ENCODE measurements at places on chromosomes 11 and 22. TPM values are rescaled to one million over a fixed set of nuclear protein-coding genes. Genes with fewer than 3 reads are reported as not detected.
A peak's percentile ranks its signal among the peaks of the same experiment; 100 is the strongest.

NXPE4 gene
- not detected for total RNA-seq

ALX4 gene
- not detected for total RNA-seq

FLRT1 gene
- total RNA-seq = not detected

DTX4 gene
- total RNA-seq = 51.7 TPM

RAB39A gene
- total RNA-seq = 3.1 TPM

RAB38 gene
- total RNA-seq = 10.9 TPM

CNIH2 gene
- 0.89 TPM for total RNA-seq

KCNJ1 gene
- 0.18 TPM for total RNA-seq

POU2AF2 gene
- not detected for total RNA-seq

FGF4 gene
- not detected for total RNA-seq

PGA4 gene
- total RNA-seq = 0.83 TPM

PRR33 gene
- not detected for total RNA-seq

KDELR3 gene
- 8.3 TPM for total RNA-seq

MAJIN gene
- total RNA-seq = not detected

C11orf52 gene
- 14.6 TPM for total RNA-seq

FOSL1 gene
- total RNA-seq = 2.2 TPM

OR51E1 gene
- total RNA-seq = not detected

SLC25A1 gene
- total RNA-seq = 50.3 TPM

DNA sequence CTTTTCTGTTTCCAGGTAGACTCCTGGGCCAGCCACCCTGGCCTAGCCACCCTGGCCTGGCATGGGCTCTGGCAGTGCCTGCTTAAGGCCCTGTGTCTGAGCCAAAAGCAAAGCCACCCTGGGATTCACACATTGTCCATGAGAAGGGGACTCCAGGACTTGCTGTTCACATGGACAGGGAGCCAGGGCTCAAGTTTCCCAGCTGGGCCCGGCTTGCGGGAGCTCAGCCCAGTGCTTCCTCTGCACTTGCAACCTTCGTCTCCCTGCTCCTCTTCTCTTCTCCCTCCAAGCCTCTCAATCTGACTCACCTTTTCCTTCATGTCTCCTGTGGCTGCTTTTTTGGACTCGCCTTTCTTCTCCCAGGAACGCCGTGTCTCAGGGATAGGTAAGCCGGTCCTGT lies 130.3 kb downstream of the MICAL2 start:
- no peak for DNase-seq

DNA sequence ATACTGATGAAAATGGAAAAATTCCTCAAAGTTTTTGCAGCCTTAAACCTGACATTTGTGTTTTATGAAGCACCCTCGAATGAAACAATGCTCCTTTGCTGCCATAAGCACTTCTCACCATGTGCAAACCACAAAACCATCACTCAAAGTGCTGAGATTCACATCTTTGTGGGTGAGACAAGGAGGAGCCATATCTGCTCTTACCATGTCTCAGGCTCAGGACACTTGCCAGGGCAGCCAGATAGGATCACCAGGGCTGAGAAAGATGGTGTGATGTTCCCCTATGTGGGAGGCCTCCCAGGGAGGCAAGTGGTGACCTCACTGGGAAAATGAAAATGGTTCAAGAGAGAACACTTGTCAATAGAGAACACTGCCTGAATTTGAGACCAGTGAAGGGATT lies 120.4 kb downstream of the CCDC34 start:
- DNase-seq = no peak

GRCh38 chr11:10785146-10785474 lies 23.6 kb downstream of the EIF4G2 start:
- no peak for DNase-seq

DNA sequence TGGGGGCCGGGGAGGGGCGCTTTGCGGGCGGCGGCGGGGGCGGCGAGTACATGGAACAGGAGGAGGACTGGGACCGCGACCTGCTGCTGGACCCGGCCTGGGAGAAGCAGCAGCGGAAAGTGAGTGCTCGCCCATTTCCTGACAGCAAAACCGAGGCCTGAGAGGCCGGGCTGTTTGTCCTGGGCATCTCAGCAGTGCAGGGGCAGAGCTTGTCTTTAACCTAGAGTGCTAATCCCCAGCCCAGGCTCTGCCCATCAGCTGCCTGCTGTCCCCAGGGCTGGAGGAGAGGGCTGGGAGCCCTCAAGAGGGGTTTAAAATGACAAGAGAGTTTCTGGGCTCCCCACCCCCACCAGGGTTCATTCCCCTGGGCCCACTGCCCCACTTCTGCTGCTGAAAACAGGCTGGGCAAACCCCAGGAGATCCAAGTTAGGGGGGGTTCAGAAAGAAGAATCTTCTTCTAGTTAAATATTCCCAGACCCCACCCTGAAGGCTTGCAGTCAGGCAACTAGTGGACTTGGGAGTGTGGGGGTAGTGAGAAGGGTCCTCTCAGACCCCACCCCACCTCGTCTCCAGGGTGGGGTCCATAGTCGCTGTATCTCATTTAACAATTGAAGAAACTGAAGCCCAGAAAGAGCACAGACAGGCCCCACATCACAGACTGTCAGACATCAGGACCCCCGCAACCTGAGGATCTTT lies 411 bp downstream of the ACTN3 start:
- no peak for DNase-seq

DNA sequence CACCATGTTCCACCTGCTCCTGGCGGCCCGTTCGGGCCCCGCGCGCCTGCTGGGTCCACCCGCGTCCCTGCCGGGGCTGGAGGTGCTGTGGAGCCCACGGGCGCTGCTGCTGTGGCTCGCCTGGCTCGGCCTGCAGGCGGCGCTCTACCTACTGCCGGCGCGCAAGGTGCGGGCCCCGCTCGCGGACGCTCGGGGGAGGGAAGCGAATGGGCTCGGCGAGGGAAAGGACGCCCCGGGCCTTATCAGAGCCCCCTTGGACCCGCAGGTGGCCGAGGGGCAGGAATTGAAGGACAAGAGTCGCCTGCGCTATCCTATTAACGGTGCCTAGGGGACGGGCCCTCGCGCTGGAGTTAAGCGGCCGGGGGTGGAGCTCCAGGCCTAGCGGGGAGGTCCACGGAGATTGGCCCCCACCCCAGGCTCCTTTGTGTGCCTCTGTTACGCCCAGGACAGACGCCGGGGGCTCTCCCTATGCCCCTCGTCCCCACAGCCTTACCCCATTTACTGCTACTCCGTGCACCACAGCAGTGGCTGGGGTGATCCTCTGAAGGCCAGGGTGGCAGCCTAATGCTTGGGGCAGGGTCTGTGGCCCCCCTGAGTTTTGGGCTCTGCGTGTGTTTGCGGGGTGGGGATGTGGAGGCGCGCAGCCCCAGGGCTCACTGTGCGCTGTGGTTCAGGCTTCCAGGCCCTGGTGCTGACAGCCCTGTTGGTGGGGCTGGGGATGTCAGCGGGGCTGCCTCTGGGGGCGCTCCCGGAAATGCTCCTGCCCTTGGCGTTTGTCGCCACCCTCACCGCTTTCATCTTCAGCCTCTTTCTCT lies 1.1 kb downstream of the TM7SF2 start:
- DNase-seq = peak; percentile 83

GRCh38 chr22:41746567-41747400 lies 47.5 kb downstream of the MEI1 start:
- peak; percentile 73 for DNase-seq

DNA sequence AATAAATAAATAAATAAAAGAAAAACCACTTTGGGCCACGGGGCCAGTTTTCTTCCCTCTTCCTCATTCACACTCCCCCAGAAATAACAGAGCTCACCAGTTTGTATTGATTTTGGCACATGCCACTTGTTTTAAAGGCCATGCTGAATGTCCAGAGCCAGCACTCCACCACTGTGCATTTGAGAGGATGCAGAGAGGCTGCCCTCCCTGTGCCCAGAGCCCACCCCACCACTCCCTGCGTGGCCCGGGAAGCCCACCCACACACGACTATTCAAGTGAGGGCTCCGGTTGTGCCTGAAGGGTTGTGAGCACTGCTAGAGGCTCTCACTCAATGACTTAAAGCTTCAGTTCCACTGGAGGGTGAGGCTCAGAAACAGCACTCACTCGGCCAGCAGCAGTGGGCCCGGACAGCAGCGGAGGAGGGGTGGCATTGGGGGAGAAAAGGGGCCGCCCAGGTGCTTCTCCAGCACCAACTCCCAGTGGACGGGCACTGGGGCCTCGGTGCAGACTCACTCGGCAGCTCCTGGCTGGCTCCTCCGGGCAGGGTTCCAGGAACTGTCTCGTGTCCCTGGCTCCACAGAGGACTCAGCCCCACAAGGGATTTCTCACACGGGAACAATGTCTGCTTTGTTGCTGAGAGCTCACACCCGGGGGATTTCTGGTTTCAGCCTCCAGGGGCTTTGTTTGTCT lies 112.7 kb downstream of the SHANK2 start:
- peak; percentile 70 for DNase-seq

GRCh38 chr11:119888119-119888518 lies 159.1 kb upstream of the NECTIN1 start:
- no peak for DNase-seq

GRCh38 chr11:13009476-13009920 lies 382 bp downstream of the RASSF10 start:
- no peak for DNase-seq

DNA sequence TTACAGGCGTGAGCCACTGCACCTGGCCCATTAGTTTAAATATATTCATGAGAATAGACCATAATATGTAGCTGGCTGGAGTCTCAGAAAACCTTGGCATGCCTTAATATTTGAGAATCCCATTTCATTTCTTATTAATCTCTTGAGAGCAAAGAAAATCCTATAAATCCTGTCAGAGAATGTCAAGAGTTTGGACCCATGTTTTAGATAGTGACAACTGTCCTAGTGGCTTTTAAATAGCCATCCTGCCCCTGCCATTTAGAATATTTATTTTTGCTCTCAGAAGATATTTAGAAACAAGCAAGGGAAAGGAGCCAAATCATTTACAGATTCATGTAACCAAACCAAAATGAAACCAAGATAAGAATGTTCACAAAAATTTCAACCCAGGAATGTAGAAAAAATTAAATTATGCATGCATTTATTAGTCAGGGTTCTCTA lies 107.2 kb downstream of the SWAP70 start:
- DNase-seq = no peak

GRCh38 chr22:49426618-49427266 lies 400.9 kb downstream of the BRD1 start:
- DNase-seq = no peak

GRCh38 chr11:67484847-67485311 lies 2.1 kb downstream of the AIP start:
- DNase-seq = peak; percentile 56

DNA sequence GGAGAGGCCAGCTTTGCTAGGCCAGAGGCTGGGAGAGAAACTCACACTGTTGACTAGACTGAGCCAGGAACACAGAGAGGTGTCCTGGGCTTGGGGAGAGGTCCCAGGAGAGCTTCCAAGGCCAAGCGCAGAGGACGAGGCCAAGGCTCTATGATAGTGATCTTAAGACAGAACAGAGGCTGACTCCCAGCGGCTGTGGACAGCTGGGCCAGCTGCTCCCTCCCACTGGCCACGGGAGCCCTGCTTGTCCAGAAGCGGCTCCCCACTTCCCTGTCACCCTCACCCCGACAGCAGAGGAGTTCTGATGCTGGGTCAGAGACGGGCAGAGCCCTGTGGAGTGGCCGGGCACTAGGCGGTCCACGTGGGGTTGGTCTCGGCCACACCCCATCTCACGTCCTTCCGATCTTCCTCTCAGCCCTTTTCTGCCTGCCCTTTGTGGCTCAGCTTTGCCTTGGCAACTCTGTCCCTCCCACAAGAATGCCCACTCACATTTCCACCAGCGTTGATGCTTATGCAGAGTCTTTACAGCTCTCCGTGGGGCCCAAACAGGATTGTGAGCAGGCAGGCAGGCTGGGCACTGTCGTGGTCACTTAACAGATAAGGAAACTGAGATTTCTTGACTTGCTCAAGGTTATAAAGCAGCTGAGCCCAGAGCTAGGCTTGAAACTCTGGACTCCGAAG lies 68.2 kb downstream of the FBXO7 start:
- DNase-seq = peak; percentile 56

GRCh38 chr11:40787224-40787623 lies 672.2 kb downstream of the LRRC4C start:
- DNase-seq = no peak

DNA sequence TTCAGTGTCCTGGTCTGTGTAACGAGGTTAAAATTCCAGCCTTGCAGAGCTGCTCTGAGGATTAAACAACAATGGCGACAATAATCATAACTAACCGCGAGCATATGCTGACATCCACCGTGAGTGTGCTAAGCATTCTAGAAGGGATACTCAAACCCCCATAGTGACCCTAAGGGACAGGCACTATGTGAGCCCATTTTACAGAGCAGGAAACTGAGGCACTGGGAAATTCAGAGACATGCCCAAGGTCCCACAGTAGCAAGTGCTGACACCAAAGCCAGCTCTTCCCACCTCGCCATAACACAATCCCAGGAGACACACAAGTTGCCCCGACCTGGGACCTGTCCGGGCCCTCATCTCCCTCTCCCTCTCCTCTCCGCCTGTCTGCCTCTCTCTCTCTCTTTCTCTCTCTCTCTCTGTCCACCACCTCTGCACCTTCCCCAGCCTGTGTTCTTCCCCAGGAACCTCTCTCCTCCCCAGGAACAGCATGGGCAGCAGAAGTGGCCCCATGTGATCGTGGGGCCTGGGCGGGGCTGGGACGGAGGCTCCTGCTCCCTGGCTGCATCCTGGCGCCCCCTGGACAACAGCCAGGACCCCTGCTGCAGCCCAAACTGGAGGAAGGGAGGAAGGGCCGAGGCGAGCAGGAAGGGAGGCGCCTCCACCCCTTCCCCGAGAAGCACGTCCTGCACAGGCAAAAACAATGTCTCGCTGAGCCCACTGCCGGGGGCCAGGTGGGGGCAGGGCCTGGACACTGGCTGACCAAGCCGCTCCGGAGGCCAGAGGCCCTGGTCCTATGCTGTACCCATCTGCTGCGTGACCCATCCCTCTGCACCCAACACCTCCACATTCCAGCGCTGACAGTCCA lies 14.8 kb upstream of the MFNG start:
- DNase-seq = no peak

DNA sequence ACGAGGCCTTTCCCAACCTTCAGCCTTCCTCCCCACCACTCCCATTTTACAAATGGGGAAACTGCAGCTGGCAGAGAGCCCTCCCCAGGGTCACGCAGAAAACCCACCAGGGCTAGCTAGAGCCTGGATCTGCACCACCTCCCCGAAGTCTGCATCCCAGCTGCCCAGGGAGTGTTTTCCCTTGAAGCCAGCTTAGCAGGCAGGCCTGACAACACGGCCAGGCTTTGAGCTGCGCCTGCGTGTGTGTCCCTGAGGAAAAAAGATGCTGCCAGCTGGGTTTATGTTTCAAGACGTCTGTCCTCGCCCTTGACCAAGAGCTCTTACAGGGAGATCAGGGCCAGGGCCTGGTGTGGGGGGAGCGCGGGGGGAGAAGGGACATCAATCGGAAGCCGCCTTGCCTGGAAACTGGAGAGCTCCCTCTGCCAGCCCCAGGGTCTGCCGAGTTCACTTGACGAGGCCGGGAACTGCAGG lies 20.3 kb downstream of the WNT11 start:
- DNase-seq = no peak

DNA sequence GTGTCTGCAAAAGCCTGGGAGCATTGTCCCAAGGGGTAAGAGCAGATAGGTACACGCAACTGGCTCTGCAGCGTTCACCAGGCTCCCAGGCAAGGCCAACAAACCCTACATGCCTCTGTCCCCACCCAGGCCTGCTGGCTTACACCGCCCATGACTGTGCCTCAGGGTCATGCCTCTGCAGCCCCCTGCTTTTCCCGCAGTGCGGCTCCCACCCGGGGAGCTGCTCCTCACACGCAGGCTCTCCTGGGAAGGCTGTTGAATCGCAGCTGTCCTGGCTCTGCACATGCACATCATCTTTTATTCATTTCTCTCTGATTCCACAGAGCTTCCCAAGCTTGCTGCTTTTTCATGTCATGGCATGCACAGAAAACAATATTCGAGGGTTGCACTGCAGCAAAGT lies 29.2 kb upstream of the B3GAT1 start:
- no peak for DNase-seq

- no peak for DNase-seq
These were observed 53.3 kb downstream of the CACNA1I start for GRCh38 chr22:39623603-39624500.
